ENCODE measurements at places on chromosomes 16 and 17.

DNA sequence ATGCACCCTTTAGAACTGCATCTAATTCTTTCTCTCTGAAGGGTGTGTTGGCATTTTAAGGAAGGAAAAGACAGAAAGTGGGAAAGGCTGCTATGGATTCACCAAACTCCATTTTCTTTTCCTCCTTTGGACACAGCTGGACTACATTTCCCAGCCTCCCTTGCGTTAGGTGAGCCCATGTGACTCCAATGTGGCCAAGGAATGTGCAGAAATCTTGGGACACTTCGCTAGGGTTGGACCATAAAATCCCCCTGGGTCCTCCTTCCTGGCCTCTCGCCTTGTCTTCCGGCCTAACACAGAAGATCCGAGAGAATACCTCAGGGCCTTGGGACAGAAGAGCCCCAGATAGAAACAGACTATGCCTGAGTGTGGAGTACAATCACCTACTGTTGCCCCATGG is 56.3 kb downstream of the ABCC12 start:
- no peak for DNase-seq

DNA sequence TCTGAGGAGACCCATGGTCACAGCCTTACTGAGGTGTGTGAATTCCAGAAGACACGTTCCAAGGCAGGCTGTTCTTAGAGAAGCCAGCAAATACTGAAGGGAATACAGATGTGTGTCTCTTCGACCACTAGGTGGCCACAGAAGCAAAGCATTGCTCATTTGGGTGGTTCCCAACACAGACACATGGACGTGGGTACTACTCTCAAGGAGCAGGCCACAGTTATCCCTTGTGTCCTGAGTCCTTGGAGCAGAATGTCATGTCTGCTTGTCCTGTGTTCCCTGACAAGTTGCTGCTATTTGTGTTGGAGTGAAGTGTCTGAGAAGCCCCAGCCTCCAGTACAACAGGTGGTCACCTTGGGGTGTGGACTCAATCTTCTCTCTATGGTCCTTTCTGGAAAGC is 30.3 kb downstream of the HMOX2 start:
- DNase-seq, result no peak

DNA sequence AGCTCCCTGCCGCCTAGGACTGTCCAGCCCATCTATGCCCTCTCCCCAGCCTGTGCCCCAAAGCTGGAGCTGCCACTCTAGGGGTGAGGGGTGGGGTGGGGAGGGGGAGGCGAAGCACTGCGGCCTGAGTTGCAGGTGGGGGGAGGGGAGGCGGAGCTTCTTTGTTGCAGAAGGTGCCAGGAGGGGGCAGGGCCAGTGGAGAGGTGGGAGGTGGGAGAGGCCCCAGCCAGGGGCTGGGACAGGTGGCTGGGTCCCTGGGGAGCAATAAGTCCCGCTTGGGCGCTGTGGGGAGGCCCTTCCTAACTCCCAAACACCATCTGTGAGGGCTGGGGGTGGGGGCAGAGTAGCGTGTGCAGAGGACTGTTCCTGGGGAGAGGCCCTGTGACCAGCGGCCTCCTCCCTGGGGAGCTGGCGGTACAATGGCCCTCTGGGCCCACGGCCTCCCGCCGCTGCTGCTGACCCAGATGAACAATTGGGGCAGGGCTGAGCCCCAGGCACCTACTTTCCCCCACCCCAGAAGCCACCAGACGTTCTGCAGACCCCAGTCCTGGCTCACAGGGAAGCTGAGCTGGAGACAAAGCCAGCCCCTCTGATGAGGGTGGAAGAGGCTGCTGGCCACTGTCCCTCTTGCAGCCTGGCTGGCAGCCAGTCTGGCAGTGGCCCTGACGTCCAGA is 2.2 kb upstream of the NTN3 start:
- DNase-seq, result no peak

GRCh38 chr17:82304826-82305726 is 12.3 kb downstream of the CD7 start:
- DNase-seq, result no peak

DNA sequence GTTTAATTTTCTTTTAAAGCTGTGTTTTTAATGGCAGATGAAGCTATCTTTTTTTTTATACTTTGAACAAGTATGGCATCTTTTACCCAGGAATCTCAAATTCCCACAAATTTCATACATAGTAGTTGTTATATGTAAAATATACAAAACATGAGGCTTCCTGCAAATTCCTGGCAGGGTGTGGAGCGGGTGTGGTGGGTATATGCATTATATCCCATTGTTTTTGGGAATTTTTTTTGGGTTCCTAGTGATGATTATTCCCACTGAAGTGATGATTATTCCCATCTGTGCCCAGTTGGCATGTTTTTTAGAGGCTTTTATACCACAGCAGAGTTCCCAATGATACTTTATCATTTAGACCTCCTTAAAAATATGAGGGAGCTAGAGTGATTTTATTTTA is 320.4 kb downstream of the ZFHX3 start:
- DNase-seq, result no peak

- DNase-seq, result no peak
Observed at GRCh38 chr17:17382065-17382459, 78.9 kb downstream of the NT5M start.

DNA sequence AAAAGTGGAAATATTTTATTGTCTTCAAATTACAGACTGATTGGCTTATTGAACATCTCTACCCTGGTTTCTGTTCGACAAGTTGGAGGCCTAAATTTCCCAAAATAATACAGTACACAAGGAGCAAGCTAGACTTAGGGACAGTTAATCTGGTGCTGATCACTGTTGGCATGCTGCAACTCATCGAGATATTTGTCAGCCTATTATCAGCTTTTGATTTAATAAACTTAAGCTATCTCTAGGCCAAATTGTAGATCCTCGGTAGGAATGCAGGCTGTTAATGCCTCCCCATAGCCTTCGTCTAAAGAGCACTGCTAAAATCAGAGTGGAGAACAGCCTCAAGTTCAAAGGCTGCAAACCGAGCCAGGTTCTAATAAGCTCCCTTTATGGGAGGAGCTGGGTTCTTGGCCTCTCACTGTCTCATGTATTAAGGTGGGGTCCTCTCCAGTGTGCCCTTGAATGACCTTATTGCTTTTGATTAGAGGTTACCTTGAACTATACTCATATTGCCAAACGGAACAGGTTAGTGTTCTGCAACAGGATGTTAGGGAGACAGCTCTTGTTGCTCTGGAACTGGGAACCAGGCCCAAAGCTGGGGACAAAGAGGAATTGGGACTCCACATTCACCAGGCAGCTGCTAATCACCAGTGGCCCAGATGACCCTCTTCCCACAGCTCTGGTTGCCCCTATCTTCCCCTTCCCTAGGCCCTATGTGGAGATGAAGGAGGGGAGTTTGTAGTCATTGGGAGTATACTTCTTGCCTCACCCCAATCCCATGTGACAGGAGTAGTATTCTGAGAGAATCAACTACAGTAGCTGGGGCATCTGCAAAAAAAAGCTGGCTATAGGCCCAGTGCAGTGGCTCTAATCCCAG is 69.5 kb upstream of the NOL11 start:
- DNase-seq, result no peak

GRCh38 chr17:39812466-39812865 is 51.6 kb downstream of the IKZF3 start:
- DNase-seq, result no peak

DNA sequence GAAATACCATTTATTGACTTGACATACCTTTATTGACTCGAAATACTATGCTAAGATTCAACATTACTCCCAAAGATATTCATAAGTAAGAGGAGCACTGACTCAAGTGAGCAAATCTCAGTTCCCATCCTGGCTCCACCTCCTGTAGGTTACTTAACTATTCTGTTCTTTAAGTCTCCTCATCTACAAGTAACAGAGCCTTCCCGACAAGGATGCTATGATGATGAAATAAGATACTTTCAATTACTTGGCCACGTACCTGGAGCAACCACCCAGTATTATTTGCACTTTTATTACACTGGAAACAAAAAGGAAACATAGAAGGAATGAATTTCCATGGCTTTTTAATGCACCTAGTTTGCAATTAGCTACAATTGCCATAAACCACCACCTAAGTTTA is 16.3 kb downstream of the KANSL1 start:
- DNase-seq, result no peak

- no peak for DNase-seq
Observed at GRCh38 chr17:79191270-79191934, 116.8 kb downstream of the ENGASE start.

GRCh38 chr17:57911834-57912673 is 43.2 kb downstream of the CUEDC1 start:
- no peak for DNase-seq

GRCh38 chr17:36661047-36661666 is 59.8 kb downstream of the MRM1 start:
- DNase-seq, result no peak

DNA sequence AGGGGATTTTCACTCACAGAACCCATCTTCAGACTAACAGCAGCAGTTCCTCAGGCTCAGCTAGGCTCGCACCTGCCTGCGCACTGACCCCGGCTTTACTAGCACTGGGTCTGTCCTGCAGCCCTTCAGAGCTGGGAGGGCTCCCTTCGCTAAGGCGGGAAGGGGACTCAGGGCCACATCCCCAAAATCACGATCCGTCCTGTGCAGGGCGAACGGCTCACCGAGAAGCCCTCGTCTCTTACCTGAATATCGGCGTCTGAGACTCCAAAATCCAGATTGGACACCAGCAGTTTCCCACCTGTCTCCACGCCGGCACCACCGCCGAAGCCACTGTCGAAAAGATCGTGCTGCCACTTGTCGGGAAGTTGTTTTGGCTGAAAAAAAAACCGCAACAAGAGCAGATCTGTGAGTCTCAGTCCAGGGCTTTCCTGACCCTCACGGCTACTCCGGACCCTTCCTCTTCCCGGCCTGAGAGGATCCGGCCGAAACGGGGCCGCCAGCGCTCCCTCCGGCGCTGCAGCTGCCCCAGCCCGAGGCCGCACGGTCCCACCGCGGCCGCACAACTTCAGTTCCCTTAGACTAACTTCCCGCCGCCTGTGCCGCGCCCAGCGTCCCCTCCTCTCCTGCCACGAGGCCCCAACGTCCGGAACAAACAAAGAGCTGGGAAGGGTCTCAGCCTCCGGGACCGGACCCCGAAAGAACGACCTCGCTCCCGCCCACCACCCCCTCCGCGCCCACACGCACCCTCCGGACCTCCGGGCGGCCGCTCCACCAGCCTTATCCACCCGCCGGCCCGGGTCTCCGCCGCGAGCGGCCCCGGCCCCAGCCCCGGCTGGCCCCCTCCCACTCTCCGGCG is 711 bp downstream of the ALYREF start:
- no peak for DNase-seq

GRCh38 chr17:50829332-50829731 is 6.1 kb upstream of the WFIKKN2 start:
- DNase-seq, result no peak

- DNase-seq, result no peak
Observed at GRCh38 chr16:10543231-10543977, 37.0 kb downstream of the EMP2 start.

DNA sequence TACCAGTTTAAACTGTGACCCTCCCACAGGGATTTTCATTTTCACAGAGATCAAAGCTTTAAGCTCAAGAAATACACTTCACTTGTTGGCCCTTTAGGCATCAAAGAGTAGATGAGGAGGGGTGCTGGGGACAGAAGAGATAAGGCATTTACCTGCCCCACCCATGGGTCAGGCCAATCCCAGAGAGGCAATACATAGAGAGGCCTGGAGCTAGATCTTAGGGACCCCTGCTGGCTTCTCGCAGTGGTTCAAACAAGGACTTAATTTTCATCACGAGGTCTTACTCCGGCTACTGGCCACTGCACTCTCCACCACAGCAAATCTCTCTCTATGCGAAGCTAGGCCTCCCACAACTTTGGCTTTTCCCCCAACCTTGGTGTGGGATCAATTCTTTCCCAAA is 46.6 kb downstream of the NOG start:
- no peak for DNase-seq

GRCh38 chr17:28951991-28952975 is 965 bp upstream of the PHF12 start:
- peak; percentile 97 for DNase-seq

- DNase-seq, result no peak
Observed at GRCh38 chr17:32806646-32807045, 70.3 kb downstream of the MYO1D start.

DNA sequence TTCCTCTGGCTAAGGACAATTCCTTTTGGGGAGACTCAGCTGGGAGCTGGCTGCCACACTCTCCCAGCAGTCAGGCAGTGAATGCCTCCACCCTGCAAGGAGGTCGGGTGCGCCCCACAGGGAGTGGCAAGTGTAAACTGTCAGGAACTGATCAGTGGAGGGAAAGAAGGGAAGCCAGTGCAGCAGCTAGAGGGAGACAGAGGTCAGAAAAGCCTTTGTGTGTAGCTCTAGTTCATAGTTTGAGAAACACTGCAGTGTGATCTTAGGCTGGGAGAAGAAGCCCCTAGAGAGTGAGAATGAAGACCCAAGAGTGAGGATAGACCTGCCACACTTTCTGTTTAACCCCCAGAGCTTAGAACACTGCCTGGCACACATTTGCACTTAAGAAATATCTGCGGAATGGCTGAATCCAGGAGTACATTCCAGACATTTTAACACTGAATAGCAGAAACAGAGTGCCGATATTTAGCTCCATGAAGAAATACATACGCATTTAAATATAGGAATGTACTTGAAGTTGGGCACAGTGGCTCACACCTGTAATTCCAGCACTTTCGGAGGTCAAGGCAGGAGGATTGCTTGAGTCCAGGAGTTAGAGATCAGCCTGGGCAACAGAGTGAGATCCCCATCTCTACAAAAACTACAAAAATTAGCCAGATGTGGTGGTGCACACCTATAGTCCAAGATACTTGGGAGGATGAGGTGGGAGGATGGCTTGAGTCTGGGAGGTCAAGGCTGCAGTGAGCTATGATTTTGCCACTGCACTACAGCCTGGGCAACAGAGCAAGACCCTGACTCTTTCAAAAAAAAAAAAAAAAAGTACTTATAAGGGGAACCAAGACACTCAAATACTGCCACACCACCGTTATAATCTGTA is 11.1 kb upstream of the SLC5A11 start:
- DNase-seq, result no peak

GRCh38 chr16:57266531-57267260 is 17.8 kb downstream of the PLLP start:
- DNase-seq, result no peak

GRCh38 chr16:87297407-87297806 is 19.8 kb downstream of the C16orf95 start:
- DNase-seq, result no peak

DNA sequence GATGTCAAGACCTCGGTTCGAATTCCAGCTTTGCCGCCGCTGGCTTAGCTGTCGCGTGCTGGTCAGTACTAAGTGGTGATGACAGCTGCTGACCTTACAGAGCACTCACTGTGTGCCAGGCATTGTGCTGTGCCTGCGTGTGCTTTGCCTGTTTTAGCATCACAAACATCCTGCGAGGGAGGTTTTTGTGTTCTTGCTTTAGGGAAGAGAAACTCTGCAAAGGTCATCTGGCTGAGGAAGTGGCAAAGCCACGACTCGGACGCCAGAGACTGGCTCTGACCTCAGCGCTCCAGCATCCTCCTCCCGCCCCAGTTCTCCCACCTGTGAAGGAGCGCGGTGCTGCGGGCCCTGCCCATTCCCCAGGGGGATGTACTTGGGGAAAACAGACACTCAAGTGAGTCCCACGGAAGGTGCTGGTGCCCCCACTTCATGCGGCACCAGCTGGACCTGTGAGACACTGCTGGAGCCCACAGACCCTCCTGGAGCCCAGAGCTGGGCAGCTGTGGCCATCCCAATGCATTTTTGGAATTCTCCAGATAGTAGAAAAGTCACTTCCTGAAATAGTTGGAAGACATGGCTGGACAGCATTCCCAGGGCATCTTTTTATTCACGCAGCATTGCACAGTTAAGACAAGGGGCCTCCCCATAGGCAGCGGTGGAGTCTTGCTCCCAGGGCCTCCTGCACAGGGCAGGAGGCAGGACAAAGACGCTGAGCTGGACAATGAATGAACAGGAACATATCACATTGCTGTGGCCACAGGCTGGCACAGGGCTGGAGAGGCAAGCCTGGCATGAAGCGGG is 20.0 kb upstream of the HERPUD1 start:
- DNase-seq, result no peak

Measured in right renal cortex interstitium (tissue), 3 donors.